ENCODE measurements at places on chromosomes 1 and 21. TPM values are rescaled to one million over a fixed set of nuclear protein-coding genes. Genes with fewer than 3 reads are reported as not detected.

The DMBX1 gene
- total RNA-seq = not detected

The RBM11 gene
- not detected for total RNA-seq

The RPTN gene
- not detected for total RNA-seq

The FCER1G gene
- total RNA-seq = not detected

The RPF1 gene
- total RNA-seq = 24.3 TPM

The OR10J1 gene
- total RNA-seq = not detected

The AZIN2 gene
- total RNA-seq = 5.8 TPM

The MROH9 gene
- total RNA-seq = not detected

The MASP2 gene
- total RNA-seq = not detected

DNA sequence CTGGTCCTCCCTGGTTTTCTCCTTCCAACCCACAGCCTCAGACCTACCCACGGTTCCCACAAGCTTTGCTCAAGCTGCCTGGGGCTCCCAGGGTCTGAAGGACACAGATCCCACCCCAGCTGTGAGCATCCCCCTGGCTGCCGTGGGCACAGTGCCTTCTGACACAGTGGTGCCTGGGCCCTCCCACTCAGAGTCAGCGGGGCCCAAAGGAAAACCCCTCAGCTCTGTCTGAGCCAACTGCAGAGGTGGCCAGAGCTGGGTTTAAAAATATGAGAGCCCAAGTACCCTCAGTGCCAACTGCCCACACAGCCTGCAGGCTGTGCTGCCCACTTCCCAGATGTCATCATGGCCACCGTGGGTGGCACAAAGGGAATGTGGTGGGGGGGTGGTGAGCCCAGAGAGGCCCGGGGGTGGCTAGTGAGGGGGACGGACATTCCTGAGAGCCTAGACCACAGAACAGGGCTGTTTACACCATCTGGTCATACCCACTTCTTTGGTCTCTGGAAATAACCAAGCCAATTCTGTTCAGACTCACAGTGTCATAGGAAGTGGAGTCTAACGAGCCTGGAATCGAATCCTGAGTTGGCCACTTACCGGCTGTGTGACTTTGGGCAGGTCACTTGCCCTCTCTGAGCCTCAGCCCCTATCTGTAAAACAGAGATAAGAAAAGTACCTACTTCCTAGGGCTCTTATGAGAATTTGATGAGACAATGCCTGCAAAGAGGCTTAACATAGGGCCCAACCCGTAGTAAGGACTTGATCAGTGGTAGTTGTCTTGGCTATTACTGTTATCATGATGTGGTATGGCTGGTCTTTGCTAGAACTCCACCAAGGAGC lies 85.5 kb downstream of the CAMK2N1 start:
- H3K36me3 ChIP-seq = no peaks in the 10 kb centered on the region
- H3K4me1 ChIP-seq = peaks cover 4% of the 10 kb centered on the region
- peaks cover 48% of the 10 kb centered on the region for H3K27me3 ChIP-seq
- DNase-seq = peak; percentile 75

DNA sequence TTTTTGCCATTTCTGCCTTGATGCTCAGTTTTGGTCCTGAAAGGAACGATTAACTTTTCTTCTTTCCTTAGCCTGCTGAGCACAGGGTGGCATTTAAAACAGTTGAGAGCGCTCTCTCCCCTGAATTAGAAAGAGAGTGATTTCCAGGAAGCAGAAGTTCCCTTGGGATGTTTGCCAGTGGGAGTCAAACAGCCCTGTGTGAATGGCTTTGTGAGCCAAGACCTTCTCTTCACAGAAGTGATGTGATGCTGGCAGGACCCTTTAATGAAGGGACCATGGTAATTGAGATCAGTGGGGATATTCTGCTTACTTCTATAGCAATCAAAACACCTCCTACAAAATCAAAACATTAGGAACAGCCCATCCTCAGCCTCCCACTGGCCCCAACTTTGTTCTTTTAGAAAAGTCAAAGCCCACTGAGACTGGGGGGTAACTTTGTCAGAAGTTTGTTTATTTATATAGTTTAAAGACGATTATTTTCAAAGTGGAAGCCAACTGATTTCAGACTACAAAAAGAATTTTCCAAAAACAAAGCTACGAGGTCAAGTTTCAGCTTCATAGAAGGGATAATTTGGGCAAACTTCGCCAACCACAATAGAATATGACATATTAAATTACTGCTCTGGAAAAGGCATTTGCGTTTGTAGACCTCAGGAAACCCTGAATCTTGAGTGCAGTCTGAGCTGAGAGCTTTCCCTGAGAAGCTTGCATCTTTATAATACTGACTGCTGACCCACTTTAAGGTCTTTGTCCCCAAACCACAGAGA lies 122.7 kb downstream of the GABPA start:
- H3K4me1 ChIP-seq = peaks cover 18% of the 10 kb centered on the region
- no peak for DNase-seq
- no peaks in the 10 kb centered on the region for H3K36me3 ChIP-seq
- no peak overlapping the region for H3K27ac ChIP-seq
- no peaks in the 10 kb centered on the region for H3K27me3 ChIP-seq

GRCh38 chr1:55375617-55376258 lies 160.6 kb upstream of the USP24 start:
- no peaks in the 10 kb centered on the region for H3K27me3 ChIP-seq
- H3K4me1 ChIP-seq = no peaks in the 10 kb centered on the region
- no peak for DNase-seq
- no peak overlapping the region for H3K4me3 ChIP-seq
- H3K27ac ChIP-seq = no peak overlapping the region
- H3K36me3 ChIP-seq = no peaks in the 10 kb centered on the region

GRCh38 chr1:172451002-172451443 lies 7.2 kb upstream of the PIGC start:
- no peaks in the 10 kb centered on the region for H3K27me3 ChIP-seq
- H3K4me1 ChIP-seq = peaks cover 17% of the 10 kb centered on the region
- H3K27ac ChIP-seq = no peak overlapping the region

GRCh38 chr1:41538741-41539417 lies 54.4 kb upstream of the EDN2 start:
- no peaks in the 10 kb centered on the region for H3K27me3 ChIP-seq
- no peak overlapping the region for H3K27ac ChIP-seq
- peak; percentile 32 for DNase-seq
